Activated CD4-positive, alpha-beta memory T cell treated with anti-CD3 and anti-CD28 coated beads, Interleukin-2, amount 10 ng/mL, durations not matched to agents 7 days and 5 days (primary cell): ENCODE measurements at places on chromosomes 1 and 21. TPM values are rescaled to one million over a fixed set of nuclear protein-coding genes. Genes with fewer than 3 reads are reported as not detected.

DNA sequence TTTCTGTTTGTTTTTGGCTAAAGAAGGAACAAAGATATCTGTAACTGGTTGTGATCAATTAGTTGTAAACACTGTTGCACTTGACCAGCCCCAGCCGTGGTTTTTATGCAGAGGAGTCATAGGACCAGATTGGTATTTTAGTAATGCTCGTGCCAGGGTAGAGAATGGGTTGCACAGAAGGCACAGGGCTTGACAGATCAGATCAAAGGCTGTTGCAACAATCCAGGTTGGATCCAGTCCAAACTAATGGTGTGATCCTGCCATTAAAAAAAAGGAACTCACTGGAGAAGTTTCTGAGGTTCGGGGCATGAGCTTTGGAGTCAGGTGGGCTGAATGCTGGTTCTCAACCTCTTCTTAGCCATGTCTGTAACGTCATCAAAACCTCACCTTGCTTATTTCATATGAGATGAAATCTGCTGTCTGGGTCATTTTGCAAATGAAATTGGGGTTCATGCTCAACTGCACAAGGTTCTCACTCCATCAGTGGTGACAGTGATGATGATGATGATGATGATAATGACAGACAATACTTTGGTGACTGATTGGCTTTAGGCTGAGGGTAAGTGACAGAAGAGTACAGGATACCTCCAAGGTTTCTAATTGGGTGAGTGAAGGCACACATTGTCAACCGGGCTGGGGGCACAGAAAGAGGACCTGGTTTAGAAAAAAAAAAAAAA lies 43.1 kb downstream of the ZNF281 start:
- H3K27me3 ChIP-seq = peaks cover 1% of the 10 kb centered on the region
- H3K4me1 ChIP-seq = no peaks in the 10 kb centered on the region
- H3K4me3 ChIP-seq = no peak overlapping the region
- no peak for DNase-seq
- H3K36me3 ChIP-seq = no peaks in the 10 kb centered on the region
- H3K27ac ChIP-seq = no peak overlapping the region

CD244 gene
- 2.0 TPM for total RNA-seq

GRCh38 chr21:40752125-40752524 lies 94.8 kb downstream of the DSCAM start:
- no peaks in the 10 kb centered on the region for H3K4me1 ChIP-seq
- no peak overlapping the region for H3K4me3 ChIP-seq
- H3K36me3 ChIP-seq = no peaks in the 10 kb centered on the region
- H3K27ac ChIP-seq = no peak overlapping the region
- no peaks in the 10 kb centered on the region for H3K27me3 ChIP-seq

DNA sequence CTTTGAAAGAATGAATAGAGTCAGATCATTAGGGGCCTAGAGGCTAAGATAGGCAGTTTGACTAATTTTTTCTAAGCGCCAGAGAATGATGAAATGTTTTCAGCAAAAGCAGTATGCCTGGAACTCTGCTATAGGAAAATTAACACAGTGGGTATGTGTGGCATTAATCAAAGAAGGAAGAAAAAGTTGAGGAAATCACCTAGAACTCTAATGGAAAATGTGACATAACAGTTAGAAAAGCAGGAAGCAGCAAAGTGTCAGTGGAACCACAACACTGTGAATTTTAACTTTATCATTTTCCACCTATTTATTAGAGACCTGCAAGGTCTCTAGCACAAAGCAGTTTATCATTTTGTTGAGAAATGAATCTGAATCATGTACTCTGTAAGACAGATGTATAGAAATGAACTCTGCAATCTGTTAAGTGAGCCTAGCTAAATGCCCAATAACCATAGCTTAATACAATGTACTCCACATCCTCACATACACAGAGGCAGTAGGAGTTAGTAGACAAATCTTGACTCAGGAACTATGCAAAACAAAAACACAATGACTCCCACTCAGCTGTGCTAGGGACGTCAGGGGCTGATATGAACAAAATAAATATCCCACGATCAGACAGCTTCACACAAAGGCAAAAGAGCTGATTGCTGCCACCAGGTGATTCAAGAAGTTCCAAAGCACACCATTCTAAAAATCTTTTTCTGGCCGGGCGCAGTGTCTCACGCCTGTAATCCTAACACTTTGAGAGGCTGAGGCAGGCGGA lies 500.7 kb upstream of the NFIA start:
- H3K36me3 ChIP-seq = no peaks in the 10 kb centered on the region
- no peaks in the 10 kb centered on the region for H3K27me3 ChIP-seq
- no peak for DNase-seq
